ENCODE measurements at places on chromosomes 5 and 9.

GRCh38 chr9:92709240-92709639 lies 39.3 kb upstream of the IPPK start:
- no peak for DNase-seq

GRCh38 chr5:136984772-136985446 lies 514.2 kb downstream of the SPOCK1 start:
- no peak for DNase-seq

DNA sequence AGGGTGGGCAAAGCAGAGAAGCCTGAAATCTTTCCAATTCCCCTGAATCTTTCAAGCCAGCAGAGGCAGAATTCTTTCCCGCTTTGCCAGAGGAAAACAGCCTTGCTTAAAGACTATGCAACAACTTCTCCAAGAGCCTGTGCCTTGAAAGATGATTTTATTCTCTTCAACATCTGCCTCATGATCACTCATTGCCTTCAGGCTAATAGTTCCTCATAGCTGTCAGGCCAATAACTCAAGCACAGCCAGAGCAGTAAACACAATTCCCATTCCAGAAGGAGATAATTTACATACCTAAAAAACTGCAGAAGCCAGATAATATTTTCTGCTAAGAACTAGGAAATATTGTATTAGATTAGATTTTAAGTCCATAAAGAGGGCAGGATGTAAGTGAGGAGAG lies 92.3 kb upstream of the PUM3 start:
- DNase-seq: no peak

DNA sequence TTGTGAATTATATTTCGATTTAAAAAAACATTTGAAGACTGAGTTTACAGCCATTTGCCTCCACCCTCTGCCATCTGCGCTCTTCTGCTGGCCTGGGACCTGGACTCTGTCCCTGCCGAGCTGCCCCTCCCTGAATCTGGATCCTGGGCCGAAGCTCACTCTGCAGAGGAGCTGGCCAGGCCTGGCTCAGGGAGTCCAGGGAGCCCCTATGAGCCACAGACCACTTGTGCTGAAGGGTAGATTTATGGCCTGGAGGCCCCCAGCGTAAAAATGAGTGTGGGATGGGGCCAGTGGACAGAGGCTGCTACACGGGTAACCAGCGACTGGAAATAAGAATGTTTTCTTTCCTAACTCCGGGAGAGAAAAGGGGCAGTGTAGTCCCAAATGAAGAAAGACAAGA lies 129.8 kb downstream of the FGF18 start:
- DNase-seq: no peak

DNA sequence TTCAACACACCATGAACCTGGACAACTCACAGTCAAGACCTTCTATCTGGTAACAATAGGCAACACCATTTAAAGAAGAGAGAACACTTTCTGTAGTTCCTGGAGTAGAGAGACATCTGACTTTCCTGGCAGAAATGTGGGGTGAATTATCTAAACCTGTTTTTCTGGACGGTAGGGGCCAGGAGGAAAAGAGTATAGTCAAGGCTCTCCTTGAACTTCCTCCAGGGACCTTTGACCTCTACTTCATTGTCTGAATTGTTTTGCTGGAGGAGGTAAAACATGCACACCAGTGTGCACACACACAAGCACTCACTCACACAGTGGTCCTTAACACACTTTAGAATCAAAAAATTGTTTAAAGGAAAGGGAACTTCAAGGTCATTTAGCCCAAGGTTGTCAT lies 13.2 kb downstream of the S100Z start:
- DNase-seq: no peak

GRCh38 chr5:11075035-11075805 lies 314.2 kb upstream of the DAP start:
- no peak for DNase-seq

DNA sequence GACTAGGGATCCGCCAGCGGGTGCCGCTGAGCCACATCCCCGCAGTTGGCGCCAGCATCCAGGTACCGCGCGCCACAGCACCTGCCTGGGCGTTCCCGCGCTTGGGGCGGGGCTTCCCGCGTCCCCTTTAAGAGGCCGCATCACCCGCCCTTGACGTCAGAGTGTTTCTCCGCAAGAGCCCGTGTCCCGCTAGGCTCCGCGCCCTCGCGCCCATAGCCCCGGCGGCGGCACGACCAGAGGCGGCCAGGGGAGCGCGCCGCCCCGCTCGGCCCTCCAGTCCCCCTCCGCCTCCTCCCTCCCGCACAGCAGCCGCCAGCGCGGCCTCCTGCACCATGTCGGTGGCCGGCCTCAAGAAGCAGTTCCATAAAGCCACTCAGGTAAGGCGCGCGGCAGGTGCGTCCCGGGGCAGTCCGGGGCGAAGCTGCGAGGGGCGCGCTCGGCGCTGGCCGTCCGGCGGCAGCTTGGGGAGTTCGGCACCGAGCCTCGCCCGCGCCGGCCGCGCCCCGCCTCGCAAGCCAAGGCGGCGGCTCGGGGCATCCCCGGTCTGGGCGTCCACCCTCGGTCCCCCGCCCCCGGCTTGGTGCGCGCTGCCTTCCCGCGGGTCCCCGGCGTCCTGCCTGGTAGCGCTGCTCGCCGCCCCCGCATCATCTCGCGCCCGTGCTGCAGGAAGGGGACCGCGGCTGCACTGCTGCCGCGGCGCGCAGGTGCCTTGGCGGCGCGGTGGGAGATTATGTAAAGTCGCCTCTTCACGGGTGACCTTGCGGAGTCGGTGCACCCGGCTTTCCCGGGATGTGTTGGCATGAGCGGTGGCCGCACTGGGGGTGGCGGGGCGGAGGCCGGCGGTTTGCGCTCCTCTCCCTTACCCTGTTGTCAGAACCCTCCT lies at the start of gene SH3GL2:
Gene SH3GL2 (plus strand): TSS at position 156 of the 883 bp plus-strand sequence.
- DNase-seq: no peak

GRCh38 chr5:68027519-68027918 lies 188.0 kb upstream of the PIK3R1 start:
- no peak for DNase-seq

DNA sequence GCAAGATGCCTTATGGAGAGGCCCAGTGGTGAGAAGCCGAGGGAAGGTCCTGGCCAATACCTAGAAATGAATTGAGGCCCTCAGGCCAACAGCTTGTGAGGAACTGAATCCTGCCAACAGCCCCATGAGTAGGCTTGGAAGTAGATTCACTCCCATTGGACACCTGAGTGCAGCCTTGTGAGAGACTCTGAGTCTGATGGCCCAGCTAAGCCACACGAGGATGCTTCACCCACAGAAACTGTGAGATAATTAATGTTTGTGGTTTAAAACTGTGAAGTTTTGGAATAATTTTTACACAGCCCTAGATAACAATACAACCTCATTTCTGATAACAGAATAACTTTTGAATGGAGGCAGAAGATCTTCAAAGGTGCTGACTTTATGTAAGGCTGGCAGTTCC lies 65.9 kb upstream of the DAP start:
- no peak for DNase-seq

DNA sequence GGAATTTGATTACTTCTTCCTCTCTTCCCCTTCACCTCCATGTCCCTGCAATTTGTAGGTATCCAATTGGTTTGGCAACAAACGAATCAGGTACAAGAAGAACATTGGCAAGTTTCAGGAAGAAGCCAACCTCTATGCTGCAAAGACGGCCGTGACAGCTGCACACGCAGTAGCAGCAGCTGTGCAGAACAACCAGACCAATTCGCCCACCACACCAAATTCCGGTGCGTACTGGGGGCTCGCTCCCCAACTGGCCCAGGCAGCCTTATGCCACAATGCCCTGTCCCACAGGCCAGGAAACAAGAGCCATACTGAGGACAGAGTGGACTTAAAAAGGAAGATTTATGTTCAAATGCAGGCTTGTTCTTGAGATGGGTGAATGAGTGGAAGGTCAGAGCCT lies 213.5 kb downstream of the PBX3 start:
- no peak for DNase-seq

- no peak for DNase-seq
Measured at GRCh38 chr5:73312146-73312871, 136.3 kb downstream of the FOXD1 start.

GRCh38 chr5:124574521-124575436 lies 171.7 kb downstream of the ZNF608 start:
- no peak for DNase-seq

- no peak for DNase-seq
Measured at GRCh38 chr5:143862271-143862670, 50.3 kb downstream of the HMHB1 start.

- DNase-seq: no peak
Measured at GRCh38 chr9:28668158-28668557, 1094.9 kb upstream of the C9orf72 start.
